Astrocyte of the cerebellum (primary cell): ENCODE measurements at places on chromosomes 1 and 21.

DNA sequence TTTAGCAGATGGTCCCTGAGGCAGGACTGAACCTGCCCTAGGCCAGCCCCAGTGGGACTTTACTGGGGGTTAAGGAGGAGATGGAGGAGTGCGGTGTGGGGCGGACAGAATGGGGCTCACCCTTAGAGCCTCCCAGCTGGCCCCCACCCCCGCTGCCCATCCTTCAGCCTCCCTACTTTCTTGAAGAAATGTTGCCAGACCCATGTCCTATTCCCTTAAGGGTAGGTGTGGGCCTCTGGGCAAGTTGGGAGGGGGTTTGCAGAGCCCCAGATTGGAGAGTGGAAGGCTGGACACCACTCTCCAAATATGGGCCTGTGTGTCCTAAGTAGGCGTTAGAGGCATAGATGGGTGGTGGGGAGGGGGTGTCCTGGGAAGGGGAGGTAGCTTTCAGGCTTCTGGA lies 19.2 kb upstream of the EPS8L3 start:
- DNase-seq = no peak

DNA sequence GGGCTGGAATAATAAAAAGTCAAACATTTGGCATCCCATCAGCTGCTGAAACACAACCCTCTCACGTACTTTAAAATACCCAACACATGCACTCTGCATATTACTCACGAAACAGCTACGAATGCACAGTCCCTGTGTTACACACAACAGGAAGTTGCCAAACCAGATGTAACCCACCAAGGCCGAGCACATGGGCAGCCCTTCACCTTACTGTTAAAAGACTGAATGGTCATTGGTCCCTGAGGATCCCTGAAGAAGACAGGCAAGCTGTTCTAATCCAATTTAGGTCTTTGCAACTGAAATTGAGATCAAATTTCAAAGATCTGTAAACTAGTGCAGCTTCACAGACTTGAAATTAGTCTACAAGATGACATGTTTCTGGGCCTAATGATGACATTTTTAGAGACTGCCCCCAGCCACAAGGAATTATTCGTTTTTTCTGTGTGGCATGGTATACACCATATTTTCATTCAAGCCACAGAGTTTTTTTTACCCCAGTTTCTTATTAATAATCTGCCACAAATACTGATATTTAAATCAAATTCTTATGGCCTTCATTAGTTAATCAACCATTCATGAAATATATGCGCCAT lies 25.6 kb upstream of the IER5 start:
- no peak for DNase-seq

DNA sequence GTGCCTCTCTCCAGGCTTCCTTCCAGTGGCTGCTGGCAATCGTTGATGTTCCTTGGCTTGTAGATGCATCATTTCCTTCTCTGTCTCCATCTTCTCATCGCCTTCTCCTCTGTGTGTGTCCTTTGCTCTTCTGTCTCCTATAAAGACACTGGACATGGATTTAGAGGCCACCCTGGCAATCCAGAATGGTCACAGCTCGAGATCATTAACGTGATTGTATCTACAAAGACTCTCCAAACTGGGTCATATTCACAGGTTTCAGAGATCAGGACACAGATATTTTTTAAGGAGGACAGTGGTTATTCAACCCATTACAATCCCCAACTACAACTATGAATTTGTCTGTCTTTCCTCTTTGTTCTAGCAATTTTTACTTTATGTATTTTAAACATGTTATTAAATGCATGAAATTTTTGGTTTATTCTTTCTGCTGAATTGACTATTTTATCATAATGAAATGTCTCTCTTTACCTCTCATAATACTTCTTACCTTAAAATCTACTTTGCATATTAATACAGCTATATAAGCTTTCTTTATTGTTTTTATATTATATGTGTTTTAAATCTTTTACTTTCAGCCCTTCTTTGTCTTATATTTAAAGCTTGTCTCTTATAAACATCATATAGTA lies 22.8 kb downstream of the CR1 start:
- no peak for DNase-seq

- DNase-seq = peak; percentile 73
These were observed 25.1 kb upstream of the BRDT start for GRCh38 chr1:91924146-91924545.

DNA sequence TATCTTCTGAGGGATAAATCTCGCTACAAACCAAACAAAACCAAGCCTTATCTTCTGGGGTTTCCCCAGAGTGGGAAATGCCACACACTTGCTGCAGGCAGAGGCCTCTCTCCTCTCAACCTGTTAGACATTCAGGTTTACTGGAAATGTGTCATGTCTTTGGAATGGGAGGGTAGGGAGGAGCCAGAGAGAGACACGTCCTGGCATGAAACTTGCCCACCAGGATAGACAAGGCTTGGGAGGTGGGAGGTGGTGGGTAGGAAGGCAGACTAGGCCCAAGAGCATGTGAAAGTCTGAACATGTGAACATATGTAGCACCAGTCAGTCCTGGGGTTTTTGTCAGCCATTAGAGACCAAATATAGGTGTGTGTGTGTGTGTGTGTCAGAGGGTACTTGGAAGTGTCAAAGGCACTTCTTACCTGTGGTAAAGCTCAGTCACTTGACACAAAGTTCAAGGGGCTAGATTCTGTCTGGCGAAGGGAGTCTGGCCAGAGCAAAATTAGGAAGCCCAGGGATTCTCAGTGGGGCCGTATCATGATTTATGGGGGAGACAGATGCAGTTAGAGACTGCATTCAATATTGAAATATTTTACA lies 32.4 kb upstream of the PIGC start:
- DNase-seq = no peak

GRCh38 chr1:25432749-25433388 lies 2.2 kb downstream of the MACO1 start:
- DNase-seq = no peak

DNA sequence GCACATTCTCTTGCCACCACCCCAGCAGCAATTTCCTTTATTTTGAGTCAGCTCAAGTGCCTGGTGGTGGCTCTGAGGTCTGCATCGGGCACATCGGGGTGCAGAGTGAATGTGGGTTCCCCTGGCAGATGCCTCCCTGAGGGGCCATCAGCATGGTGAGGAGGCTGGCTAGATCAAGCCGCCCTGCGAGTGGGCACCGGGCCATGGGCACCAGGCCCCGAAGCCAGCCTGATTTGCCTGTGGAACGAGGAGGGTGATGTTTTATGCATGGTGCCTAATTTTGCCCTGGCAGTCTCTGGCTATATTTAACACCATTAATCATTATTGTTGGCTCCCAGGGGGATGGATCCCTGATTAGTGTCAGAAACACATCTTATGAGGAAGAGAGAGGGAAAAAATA lies 36.3 kb downstream of the ACTL8 start:
- DNase-seq = no peak

GRCh38 chr1:67755619-67756018 lies 70.6 kb downstream of the GADD45A start:
- no peak for DNase-seq

DNA sequence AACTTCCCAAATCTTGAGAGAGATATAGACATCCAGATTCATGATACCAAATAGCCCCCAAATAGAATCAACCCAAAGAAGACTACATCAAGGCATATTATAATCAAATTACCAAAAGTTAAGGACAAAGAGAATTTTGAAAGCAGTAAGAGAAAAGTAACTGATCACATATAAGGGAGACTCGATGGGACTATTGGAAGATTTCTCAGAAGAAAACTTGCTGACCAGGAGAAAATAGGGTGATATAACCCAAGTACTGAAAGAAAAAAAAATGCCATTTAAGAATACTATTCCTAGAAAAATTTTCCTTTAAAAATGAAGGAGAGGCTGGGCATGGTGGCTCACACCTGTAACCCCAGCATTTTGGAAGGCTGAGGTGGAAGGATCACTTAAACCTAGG lies 30.5 kb upstream of the WNT2B start:
- no peak for DNase-seq

DNA sequence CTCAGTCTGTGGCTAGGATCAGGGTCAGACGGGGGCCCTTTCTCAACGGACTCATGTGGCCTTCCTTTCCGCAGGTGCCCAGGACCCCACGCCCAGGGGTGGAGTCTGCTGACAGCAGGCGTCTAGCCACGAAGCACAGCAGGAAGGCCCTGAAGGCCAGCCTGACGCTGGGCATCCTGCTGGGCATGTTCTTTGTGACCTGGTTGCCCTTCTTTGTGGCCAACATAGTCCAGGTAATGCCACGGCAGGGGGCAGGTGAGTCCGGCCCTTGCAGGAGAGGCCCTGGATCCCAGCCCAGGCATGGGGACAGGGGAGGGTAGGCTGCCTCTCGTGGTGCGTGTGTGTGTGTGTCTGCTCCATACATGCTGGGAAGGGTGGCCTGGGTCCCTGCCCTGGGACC lies 13.8 kb downstream of the HTR6 start:
- DNase-seq = no peak

DNA sequence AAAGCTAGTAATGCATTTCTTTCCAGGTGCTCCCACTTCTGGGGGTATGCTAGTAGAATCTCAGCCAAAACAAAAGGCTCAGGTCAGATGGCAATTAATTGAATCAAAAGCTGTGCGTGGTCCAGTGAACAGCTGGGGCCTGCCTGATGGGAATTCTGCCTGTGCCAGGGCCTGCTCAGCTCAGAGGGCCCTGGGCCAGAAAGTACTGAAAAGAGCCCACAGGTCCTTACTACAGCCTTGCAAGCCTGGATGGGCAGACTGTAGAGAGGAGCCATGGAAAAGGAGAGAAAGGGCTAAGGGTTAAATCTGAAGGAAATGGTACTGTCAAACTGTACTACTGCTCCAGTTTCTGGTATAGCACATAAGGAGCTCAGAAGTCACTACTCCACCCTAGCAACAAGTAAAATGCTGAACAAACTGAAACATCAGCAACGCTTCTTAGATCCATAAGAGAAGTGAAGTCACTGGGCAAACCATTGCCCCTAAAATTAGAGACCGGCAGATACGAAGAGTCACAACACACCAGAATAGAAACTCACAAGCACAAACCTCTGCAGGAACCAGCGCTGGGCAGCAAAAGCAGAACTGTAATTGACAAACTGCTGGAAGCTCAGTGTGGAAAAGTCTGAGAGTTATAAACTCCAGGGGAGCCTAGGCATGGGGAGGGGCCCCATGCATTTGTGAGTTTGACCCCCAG lies 121.1 kb upstream of the SYT6 start:
- no peak for DNase-seq

GRCh38 chr21:28294051-28294450 lies 698.6 kb downstream of the LTN1 start:
- no peak for DNase-seq

- DNase-seq = no peak
These were observed 209.1 kb downstream of the GRIK3 start for GRCh38 chr1:36825226-36825625.

GRCh38 chr1:204498981-204499380 lies 4.4 kb upstream of the PIK3C2B start:
- no peak for DNase-seq

DNA sequence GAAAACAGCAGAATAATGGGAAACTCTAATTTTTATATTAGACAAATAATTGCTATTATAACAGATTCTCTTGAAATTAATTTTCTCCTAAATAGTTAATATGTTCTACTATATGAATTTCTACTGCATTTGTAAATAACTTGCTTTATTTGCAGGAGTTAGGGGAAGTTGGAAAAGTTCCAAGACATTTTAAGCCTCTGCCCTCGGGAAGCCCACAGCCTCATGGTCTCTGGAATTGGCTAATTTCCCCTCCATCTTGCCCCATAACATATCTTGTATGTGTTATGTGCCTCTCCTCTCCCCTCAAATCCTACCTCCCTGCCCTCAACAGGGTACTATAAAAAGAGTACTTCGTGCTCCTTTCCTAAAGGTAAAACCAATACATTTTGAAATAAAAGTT lies 271.4 kb upstream of the NR5A2 start:
- no peak for DNase-seq

- peak; percentile 53 for DNase-seq
These were observed 30.5 kb downstream of the NRIP1 start for GRCh38 chr21:15034126-15034853.
